Anterior cingulate cortex (tissue), 58 donors: ENCODE measurements at places on chromosomes 2 and 18.

GRCh38 chr2:81505586-81505985, 1201.0 kb upstream of the LRRTM1 start:
- DNase-seq = no peak

- no peak for DNase-seq
Measured at GRCh38 chr2:99485824-99486223, 4.0 kb downstream of the REV1 start.

- DNase-seq = no peak
Measured at GRCh38 chr2:1594373-1595171, 149.7 kb downstream of the PXDN start.

GRCh38 chr2:207902821-207903220, 122.5 kb downstream of the PLEKHM3 start:
- DNase-seq = no peak

DNA sequence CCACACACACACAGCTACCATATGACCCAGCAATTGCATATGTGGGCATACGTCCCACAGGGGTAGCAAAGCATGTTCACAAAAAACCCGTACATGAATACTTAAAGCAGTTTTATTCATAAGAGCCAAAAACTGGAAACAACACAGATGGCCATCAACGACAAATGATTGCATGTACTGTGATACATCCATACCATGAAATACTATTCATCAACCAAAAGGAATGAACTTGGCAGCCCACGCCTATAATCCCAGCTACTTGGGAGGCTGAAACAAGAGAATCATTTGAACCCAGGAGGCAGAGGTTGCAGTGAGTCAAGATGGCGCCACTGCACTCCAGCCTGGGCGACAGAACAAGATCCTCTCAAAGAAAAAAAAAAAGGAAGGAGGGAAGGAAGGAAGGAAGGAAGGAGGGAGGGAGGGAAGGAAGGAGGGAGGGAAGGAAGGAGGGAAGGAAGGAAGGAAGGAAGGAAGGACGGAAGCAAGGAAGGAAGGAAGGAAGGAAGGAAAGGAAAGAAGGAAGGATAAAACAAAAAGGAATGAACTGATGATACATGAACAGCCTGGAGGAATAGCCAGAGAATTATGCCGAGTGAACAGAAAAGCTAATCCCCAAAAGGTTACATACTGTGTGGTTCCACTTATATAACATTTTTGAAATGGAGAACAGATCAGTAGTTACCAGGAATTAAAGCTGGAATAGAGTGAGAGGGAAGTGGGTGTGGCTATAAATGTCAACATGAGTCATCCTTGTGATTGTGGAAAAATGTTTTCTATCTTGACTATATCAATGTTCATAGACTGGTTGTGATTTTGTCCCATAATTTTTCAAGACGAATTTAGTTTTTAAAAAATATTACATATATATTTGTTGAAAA, 19.6 kb upstream of the YPEL5 start:
- DNase-seq = no peak

GRCh38 chr2:182698671-182699070, 17.4 kb upstream of the DNAJC10 start:
- DNase-seq = no peak

- no peak for DNase-seq
Measured at GRCh38 chr2:113127646-113128570, 510 bp downstream of the IL1RN start.

GRCh38 chr2:234191819-234192407, 141.4 kb downstream of the SPP2 start:
- DNase-seq = no peak

DNA sequence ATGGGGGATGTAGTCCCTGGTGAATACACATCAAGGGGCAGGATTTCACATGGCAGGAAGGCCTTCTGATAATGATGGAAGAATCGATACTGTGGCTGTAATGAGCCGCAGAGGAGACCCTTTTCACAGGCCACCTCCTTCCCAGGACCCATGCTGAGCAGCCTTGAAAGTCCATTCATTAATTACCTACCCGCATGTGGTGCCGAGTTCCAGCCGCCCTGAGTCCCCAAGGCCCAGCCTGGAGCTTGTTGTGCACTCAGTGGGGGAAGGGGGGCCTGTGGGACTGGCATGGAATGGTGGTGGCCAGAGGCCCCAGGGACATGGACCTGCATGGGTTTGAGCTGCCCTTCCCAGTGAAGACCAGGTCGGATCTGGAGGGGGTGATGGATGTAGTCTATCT, 25.5 kb downstream of the ASB18 start:
- DNase-seq = no peak

DNA sequence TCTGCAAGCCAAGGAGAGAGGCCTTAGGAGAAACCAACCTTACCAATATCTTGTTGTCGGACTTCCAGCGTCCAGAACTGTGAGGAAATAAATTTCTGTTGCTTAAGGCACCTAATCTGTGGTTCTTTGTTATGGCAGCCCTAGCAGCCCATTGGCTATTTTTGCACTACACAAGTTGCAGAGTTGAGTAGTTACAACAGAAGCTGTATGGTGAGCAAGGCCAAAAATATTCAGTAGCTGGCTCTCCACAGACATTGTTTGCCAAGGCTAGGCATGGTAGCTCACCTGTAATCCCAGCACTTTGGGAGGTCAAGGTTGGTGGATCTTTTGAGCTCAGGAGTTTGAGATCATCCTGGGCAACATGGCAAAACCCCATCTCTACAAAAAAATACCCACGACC, 27.1 kb upstream of the SCYGR1 start:
- DNase-seq = no peak

DNA sequence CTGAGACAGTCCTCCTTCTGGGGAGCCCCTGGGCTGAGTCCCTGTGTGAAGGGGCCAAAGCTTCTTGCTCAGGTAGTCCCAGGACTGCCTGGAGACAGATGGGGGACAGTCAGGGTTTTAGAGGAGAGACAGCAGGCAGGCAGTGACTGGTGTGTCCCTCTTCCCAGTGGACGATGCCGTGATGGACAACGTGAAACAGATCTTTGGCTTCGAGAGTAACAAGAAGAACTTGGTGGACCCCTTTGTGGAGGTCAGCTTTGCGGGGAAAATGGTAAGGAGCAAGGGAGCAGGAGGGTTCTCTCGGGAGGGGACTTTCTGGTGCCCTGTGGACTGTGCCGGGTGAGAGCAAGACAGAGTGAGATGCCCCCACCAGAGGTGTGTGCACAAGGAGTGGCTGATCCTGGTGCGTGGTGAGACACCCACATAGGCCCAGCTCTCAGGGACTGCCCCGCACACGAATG, 74.8 kb downstream of the DYSF start:
- DNase-seq = no peak

- DNase-seq = no peak
Measured at GRCh38 chr18:2606335-2606734, 35.0 kb downstream of the NDC80 start.

DNA sequence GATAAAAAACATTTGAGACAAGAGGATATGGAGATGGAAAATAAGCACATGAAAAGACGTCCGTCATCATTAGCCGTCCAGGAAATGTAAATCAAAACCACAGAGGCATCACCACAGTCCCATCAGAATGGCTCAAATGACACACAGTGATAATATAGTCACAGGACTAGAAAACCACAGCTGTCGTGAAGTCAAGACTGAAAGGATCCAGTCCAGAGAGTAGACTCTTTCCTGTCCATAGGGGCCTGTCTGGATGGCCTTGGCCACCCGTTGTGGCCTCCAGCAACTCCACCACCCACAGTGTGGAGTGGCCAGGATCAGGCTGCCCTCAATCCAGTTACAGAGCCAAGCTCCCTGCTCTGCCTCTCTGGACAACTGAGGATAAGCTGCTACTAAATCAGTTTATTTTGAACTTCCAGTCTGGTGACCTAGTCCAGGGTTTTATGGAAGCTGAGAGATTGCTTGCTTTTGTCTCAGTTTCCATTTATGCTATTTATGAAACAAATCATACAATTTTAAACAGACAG, 60.4 kb downstream of the RHOB start:
- DNase-seq = no peak

- DNase-seq = no peak
Measured at GRCh38 chr2:129606496-129607270, 372.8 kb upstream of the RAB6C start.

DNA sequence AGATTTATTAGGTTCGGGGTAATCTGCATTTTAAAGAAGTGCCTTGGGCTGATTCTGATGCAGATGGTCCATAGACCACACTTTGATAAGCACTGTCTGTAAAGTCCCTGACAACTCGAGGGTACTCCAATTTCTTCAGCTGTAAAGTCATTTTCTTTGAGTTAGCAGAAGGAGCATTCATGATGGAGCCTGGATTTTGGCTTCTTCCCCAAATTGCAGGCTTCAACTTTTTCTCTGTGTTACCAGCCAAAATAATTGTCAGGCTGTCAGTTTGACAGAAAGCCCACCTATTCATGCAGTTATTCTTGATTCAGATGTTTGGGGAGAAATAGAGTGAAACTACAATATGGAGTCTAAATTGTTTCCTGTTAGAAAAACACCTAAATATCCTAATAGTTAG, 66.0 kb downstream of the RPL37A start:
- DNase-seq = no peak

DNA sequence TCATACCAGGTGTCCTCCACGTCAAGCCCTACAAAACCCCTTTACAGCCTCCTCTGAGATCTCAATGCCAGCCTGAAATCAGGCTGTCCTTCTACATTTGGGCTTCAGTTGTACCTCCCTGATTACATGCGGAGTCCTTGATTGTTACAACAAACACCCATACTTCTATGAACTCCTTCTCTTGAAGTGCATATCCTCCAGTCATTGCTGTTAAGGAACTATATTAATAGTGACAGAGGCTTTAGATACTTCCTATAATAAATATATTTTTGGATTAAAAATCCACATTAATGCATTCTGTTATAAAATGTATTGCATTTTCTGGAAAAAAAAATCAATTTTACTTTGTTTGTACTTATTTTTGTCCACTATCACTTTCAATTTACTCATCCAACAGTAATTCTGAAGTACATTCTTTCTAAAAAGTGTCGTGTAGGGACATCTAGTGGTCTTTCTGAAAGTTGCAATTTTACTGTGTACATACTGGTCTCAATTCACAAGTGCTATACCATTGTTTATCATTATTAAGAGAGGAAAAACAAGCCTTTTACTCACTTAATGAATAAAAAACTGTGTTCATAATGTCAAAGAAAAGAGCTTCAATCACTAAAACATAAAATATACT, 316.4 kb downstream of the DSEL start:
- DNase-seq = no peak

DNA sequence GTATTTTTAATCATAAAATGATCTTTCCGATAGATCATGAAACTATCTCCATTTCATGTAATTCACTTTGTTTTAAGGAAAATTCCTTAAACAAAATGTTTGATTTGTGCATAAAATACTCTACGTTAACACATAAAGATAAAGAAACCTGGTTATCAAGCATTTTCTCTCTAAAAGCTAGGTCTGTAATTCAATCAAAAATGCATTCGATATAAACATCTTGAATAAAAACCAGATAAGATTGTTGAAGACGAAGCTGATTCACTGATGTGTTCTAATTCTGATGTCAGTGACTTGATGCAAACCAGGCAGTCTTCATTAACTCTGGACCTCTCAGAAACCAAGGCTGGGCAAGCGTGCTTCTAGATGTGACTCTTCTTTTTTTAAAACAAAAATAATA, 245.2 kb downstream of the CTNNA2 start:
- no peak for DNase-seq

- DNase-seq = no peak
Measured at GRCh38 chr2:220394433-220394832, 767.0 kb downstream of the SLC4A3 start.

- DNase-seq = no peak
Measured at GRCh38 chr2:12389344-12390045, 327.2 kb upstream of the TRIB2 start.

- DNase-seq = no peak
Measured at GRCh38 chr18:57869221-57869620, 66.1 kb upstream of the ATP8B1 start.

- no peak for DNase-seq
Measured at GRCh38 chr18:33699372-33699771, 121.4 kb downstream of the ASXL3 start.

GRCh38 chr2:199977984-199978415, 22.6 kb downstream of the MAIP1 start:
- no peak for DNase-seq

- no peak for DNase-seq
Measured at GRCh38 chr2:203122317-203122986, 107.8 kb downstream of the NBEAL1 start.

GRCh38 chr2:71458413-71459083, 5.2 kb downstream of the DYSF start:
- no peak for DNase-seq
